ENCODE measurements at places on chromosomes 4 and X.

- DNase-seq: no peak
These were observed 19.2 kb downstream of the RASGEF1B start for GRCh38 chr4:81452452-81453006.

DNA sequence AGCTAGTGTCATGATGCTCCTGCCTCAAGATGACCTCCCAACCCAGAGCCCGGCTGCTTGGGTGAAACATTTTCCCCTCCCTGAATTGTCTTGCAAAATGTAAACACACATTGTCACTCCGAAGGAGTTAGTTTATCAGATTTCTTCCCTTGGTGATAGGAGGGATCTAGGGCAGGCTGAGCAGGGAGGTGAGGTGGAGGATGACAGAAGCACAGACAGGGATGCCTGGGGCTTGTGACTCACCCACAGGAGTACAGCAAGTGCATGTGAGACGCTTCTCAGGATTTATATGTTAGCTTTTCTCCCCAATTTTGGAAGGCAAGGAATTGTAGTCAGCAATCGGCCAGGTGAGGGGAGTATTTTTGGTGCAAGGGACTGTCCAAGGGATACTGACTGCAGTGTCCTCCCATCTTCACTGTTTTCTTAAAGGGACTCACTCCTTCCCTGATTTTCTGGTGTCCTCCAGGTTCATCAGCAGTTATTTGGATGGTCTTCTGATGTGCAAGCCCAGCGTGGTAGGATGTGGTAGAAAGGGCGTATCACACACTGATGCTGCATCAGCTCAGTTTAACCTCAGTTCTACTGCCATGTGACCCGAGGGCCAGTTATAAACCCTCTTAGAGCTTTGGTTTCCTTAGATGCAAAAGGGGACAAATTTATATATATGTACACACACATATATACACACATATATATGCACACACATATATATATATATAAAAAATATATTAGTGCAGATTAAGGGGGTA is 46.2 kb upstream of the IGFBP7 start:
- no peak for DNase-seq

DNA sequence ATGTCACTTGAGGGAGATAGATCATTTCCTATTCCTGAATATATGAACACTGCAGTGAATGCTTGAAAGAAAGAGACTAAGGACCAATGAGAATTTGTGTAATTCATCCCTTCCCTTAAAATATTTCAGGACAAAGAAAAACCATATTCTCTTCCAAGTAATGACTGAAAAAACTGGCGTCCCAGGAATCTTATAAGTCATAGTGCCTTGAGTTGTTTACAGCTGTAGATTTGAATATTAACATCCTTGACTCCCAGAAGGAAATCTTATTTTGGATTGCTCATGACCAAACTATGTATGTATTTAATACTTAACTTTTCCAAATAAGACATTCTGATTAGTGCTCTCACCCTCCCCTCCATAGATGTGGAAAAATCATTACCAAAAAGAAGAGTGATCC is 55.5 kb downstream of the CLDN22 start:
- DNase-seq: no peak

DNA sequence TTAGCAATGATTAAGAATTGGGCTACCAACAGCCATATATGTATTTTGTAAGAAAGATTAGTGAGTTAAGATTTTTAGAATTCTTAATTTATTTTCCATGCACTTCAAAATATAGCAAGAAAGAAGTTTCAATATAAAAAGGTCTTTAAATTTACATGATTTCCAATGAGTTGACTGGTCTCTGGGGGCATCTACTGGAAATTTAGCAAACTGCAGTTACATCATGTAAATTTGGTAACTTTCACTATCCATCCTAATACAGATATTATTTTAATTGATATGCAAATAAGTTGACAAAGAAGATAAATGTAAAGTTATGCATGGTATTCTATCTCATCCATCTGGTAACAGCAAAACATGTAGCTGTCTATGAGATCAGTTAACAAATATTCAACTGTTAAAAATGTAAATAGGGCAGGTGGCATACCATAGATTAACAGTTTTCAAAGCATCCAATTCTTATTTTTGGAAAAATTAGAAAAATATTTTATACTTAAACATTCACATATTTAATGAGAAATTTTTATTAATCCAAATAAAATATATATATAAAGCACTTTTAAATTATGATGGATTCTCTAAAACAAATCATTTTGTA is 29.1 kb downstream of the TTC29 start:
- DNase-seq: no peak

- DNase-seq: no peak
These were observed 28.5 kb downstream of the MSN start for GRCh38 chrX:65695849-65696449.

DNA sequence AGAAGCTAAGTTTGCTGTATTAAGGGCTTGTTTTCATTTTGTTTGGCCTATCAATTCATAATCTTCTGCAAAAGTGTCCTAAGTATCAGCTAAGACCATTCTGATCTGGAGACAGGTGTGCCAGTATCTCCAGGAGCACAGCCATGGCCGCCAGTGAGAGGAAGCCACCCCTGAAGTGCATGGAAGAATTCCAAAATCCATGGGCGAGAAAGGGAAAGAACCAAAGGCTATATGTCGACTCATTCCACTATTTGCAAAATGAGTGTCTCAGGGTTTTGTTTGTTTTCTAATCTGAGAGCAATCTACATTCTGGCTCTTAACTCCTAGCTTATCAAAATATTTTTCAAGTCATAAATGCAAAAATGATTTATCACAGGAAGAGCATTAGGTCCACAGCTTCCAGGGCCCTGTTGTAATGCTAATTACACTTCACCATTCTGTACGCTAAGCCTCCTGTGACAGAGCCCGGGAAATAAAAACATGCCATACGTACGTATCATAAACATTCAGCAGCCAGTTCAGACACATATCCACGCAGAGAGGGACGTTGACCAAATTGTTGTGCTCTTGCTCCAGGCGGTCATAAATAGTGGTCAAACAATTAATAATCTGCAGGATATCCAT is 137.3 kb upstream of the FTHL17 start:
- DNase-seq: no peak

DNA sequence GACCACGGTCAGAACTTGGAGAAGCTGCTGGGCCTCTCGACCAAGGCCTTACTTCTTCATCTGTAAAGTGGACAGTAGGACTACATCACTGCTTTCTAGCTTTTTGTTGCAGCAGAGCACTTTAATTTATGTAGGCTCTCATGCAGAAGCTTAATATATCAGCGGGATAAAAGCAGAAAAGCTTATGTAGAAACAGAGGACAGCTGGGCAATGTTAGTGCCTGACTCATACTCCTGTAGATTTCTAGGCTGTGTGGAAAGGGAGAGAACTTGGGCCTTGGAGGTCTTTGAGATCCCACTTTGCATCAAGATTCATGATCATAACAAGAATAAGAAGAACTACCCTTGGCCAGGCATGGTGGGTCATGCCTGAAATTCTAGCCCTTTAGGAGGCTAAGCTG is 91.2 kb downstream of the ARHGAP10 start:
- no peak for DNase-seq

DNA sequence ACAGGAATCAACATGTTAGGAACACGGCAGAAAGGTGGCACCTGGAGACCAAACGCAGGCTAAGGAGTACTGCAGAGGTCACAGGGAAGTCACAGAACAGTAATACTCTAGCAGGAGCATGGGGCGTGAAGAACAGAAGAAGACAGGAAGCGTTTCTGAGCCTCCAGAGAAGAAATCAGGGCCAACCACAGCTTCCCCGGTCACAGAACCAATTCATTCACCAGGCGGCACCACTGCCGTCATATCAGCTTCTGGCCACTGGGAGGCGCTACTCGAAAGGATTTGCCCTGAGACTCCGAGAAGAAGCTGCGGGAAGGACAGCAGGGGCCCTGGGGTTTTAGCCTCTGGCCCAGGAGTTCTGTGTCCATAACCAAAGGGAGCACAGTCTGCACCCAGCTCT is 78.0 kb upstream of the DRD5 start:
- peak; percentile 57 for DNase-seq

GRCh38 chr4:139245590-139245989 is 34.4 kb downstream of the MGARP start:
- no peak for DNase-seq

- no peak for DNase-seq
These were observed 137.2 kb upstream of the ESX1 start for GRCh38 chrX:104391906-104392305.

DNA sequence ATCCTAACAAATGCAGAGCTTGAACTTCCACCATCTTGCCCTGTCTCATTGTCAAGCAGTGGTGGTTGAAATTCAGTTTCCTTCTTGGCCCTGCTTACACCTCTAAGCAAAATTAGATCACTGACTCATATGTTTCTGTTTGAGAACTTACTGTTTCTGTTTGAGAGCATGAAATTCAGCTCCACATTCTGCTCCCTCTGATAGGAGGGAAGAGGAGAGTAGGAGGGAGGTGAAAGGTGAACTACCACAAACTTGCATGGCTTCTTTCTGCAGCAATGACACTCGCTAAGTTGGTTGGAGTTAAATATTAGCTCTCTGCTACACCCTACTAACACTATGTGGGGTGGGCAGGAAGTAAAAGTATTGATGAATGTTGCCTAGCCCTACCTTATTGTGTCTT is 117.8 kb upstream of the EDA2R start:
- DNase-seq: no peak

DNA sequence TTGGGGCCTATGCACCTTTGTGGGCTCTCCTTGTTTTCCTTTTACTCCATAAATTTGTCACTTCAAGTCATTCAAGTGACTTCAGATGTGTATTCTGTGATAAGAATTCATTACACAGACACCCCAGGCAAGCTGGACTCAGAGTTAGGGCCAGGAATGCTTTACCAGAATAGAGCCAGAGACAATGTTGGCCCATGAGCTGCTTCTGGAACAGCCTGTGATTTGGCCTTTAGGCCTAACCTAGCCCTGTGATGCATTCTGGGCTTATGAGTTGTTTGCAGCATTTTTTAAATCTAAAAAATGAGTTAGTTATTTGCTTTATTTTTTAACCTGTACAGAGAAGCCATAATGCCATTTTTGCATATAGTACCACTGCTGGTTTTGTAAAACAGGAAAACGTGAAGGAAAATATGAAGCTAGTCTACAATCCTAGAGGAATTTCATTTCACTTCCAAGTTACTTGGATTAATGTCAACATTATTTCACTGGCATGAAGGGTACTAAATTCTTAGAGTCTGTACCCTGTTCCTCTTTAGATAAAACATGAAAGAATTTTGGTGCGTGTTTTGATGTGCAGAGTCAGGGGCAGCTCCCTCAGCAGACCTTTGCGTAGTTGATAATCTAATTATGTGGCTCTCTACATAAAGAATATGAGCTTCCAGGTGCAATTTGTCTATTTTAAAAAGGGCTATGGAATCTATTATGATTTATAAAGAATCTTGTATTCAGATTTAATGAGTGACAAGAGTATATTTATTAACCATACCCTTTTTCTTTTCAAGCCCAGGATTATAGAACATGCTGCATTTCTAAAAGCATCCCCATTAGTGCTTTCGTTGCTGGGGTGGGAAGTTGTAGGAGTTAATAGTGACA is 84.7 kb downstream of the ARHGAP10 start:
- no peak for DNase-seq

GRCh38 chrX:153763989-153764755 is at the start of gene PLXNB3:
Gene PLXNB3, plus strand, starts transcription at chrX:153764249. Its CDS starts 1,287 bp downstream, at chrX:153765536.
- peak; percentile 90 for DNase-seq

- peak; percentile 18 for DNase-seq
These were observed 7.2 kb downstream of the SLC25A6 start for GRCh38 chrX:1384658-1385252.

- no peak for DNase-seq
These were observed 21.4 kb upstream of the FAM9B start for GRCh38 chrX:9055354-9055753.

DNA sequence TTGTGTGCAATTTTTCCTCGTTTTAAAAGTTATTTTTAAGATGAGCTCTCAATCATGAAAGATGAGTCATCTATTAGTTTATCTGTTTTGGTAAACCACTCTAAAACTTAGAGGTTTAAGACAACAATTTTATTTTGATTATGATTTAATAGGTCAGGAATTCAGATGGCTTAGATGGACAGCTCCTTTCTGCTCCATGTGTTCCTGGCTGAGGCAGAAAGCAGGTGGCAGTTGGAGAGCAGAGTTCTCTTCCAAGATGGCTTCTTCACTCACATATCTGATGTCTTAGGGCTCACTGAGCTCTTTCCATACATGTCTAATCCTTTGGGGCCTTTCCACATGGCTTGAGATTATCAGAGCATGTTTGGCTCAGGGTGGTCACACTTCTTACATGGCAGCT is 48.3 kb upstream of the GRPR start:
- no peak for DNase-seq

GRCh38 chr4:151297170-151297569 is 20.2 kb downstream of the PRSS48 start:
- DNase-seq: no peak

Data from upper lobe of left lung (tissue), 6 donors.